ENCODE measurements at places on chromosomes 3 and 15. TPM values are rescaled to one million over a fixed set of nuclear protein-coding genes. Genes with fewer than 3 reads are reported as not detected.

DNA sequence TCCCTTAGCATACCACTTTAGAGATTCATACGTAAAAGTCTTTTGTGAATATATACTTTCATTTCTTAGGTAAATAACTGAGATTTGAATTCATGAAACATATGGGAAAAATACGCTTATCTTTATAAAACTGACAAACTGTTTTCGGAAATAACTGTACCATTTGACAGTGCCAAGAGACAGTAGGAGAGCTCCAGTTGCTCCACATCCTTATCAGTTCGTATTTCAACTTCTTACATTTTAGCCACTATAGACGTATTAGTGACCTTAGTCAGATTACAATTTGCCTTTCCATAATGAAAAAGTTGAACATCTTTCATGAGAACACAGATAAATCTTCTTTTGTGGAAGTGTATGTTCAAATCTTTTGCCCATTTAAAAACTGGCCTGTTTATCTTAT, 133.5 kb downstream of the NR2E3 start:
- no peak overlapping the region for H3K27ac ChIP-seq
- no peak for DNase-seq
- no peaks in the 10 kb centered on the region for H3K27me3 ChIP-seq
- no peaks in the 10 kb centered on the region for H3K4me1 ChIP-seq
- H3K4me3 ChIP-seq, result no peak overlapping the region

GRCh38 chr3:168981396-168981795, 682.1 kb downstream of the MECOM start:
- no peak overlapping the region for H3K4me3 ChIP-seq
- H3K27ac ChIP-seq, result no peak overlapping the region
- no peak for DNase-seq
- no peaks in the 10 kb centered on the region for H3K36me3 ChIP-seq
- no peaks in the 10 kb centered on the region for H3K4me1 ChIP-seq
- H3K27me3 ChIP-seq, result no peaks in the 10 kb centered on the region

DNA sequence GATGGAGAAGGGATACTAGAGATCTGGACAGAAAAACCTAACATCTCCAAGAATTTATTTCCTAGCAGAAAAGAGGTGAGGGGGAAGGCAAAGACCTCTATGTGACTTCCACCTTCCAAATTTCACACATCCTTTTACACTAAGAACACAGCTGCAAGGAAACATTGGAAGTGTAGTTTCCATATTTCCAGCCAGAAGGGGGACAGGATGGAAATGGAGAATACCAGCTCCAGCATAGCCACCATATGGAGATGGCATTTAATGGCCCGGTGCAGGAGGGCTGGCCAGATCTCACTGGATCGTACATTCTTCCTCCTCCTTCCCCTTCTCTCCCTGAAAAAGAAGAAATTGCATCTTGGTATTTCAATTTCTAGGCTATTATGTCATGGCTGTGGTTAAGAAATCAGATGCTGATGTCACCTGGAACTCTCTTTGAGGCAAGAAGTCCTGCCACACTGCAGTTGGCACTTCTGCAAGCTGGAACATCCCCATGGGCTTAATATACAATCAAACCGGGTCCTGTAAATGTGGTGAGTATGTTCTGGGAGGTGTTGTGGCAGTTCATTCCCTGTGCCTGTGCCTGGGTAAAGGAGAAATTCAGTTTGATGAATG, 36.9 kb upstream of the TF start:
- H3K27me3 ChIP-seq, result no peaks in the 10 kb centered on the region
- no peak overlapping the region for H3K27ac ChIP-seq
- DNase-seq, result no peak
- no peaks in the 10 kb centered on the region for H3K36me3 ChIP-seq
- no peak overlapping the region for H3K4me3 ChIP-seq

- no peak for DNase-seq
- H3K4me3 ChIP-seq, result no peak overlapping the region
- peaks cover 4% of the 10 kb centered on the region for H3K27me3 ChIP-seq
Observed at GRCh38 chr15:101531170-101531569, 41.7 kb upstream of the PCSK6 start.

GRCh38 chr15:57213862-57214261, 162.4 kb upstream of the CGNL1 start:
- peaks cover 2% of the 10 kb centered on the region for H3K36me3 ChIP-seq

DNA sequence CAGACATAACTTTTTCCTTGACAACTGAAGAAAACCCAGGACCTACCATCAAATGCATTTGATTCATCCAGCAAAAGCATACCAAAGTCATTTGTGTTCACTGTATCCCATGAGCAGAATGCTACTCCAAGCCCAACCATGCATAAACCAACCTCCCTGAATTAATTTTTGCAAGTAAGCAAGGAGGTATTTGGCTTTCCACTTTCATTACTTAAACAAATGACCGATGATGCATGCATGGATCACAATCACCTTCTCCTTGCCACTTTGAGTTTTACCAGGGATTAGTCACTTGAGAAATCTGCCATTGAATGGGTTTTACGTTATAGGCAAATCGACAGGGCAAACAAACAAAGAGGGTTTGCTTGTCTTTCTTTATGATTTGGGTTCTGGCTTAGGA, 214.8 kb downstream of the FMN1 start:
- no peaks in the 10 kb centered on the region for H3K4me1 ChIP-seq
- H3K27me3 ChIP-seq, result peaks cover 14% of the 10 kb centered on the region
- H3K36me3 ChIP-seq, result no peaks in the 10 kb centered on the region
- no peak overlapping the region for H3K4me3 ChIP-seq
- DNase-seq, result no peak

DNA sequence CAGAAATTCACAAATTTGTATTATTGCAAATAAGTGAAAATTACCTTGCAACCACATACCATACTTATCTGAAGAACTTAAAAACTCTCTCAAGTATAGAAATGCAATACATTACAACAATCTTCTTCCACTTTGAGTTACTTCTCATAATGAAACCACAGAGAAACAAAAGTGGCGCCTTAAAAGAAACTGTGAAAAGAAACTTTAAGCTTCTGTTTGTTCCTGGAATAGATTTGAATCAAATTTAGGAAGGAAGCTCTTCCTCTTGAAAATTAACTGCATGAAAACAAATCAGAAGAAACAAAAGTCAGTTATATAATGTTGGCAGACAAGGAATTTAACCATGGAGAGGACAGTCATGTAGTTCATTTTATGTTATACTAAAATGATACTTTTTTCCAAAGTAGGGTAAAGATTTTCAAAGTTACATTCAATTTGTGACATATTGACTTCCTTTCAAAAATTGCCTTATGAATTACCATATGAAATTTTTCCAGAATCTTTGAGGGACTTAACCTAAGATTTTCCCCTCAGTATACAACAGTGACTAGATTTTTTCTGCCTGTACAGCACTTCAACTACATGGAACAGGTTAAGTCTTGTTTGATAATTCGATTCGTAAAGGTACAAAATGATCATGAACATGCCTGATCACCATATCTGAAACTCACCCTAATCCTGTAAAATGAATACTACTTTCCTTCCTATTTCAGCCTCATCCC, 57.6 kb upstream of the TNFSF10 start:
- H3K36me3 ChIP-seq, result peaks cover 54% of the 10 kb centered on the region
- H3K27ac ChIP-seq, result peak overlapping the region; percentile 77
- no peaks in the 10 kb centered on the region for H3K27me3 ChIP-seq
- H3K4me3 ChIP-seq, result peak overlapping the region; percentile 44
- H3K4me1 ChIP-seq, result peaks cover 79% of the 10 kb centered on the region

Gene ADAMTSL3
- not detected for total RNA-seq

Gene GP5
- total RNA-seq, result 0.80 TPM

Gene CCNB2
- 56.3 TPM for total RNA-seq

Data from activated naive CD8-positive, alpha-beta T cell treated with anti-CD3 and anti-CD28 coated beads for 36 hours (primary cell).